Stimulated activated CD4-positive, alpha-beta T cell treated with anti-CD3 and anti-CD28 coated beads, Interleukin-12 subunit alpha, Interleukin-12 subunit beta, amount 100 ng/mL, for 4 hours (primary cell): ENCODE measurements at places on chromosomes 5 and 9.
A peak's percentile ranks its signal among the peaks of the same experiment; 100 is the strongest.

GRCh38 chr5:107135391-107135790, 535.3 kb downstream of the EFNA5 start:
- no peak for DNase-seq

GRCh38 chr9:6194934-6195333, 20.7 kb upstream of the IL33 start:
- DNase-seq: no peak

GRCh38 chr9:89839952-89840351, 235.1 kb downstream of the GADD45G start:
- no peak for DNase-seq

DNA sequence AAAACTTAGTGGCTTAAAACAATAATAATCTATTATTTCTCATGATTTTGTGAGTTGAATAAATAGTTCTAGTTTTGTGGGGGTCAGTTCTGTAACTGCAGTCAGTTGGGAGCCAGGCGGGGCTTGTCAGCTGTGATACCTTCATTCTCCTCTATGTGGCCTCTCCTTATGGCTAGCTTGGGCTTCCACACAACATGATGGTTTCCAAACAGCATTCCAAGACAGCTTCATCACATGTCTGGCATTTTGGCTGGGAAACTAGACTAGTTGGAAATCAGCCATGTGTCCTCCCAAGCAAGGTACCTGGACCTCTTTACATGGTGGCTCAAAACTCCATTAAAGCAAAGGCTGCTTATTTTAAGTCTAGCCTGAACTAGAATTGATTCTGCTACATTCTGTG, 61.4 kb upstream of the RANBP3L start:
- no peak for DNase-seq

- no peak for DNase-seq
Observed at GRCh38 chr5:17343675-17344074, 126.2 kb downstream of the BASP1 start.

GRCh38 chr5:143213851-143214363, 189.6 kb downstream of the NR3C1 start:
- DNase-seq: no peak

DNA sequence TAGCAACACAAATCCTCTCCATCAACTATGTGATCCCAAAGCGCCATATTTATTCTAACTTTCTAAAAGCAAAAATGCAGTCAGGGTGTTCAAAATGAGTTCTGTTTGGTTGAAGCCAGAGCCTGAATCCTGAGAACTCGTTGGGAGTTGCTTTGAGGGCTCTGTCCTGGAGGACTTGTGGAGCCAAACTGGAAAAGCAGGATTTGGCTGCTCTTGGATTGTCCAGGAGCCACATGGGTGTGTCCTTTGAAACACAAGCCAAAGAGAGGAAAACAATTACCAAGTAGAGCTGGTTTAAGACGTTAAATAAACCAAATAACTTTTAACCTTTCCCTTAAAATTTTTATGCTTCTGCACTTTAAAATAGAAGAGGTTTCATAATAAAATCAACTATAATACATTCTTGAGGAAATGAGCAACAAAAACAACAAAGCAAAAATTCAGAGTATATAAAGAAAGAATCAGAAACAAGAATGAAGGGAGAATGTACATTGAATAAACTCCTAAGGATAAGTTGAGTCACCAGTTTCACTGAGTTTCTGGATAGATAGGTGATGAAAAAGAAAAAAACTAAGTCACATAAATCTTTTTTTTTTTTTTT, 13.5 kb downstream of the C5orf46 start:
- DNase-seq: no peak

GRCh38 chr9:4301971-4302427, 2.1 kb upstream of the GLIS3 start:
- DNase-seq: no peak

DNA sequence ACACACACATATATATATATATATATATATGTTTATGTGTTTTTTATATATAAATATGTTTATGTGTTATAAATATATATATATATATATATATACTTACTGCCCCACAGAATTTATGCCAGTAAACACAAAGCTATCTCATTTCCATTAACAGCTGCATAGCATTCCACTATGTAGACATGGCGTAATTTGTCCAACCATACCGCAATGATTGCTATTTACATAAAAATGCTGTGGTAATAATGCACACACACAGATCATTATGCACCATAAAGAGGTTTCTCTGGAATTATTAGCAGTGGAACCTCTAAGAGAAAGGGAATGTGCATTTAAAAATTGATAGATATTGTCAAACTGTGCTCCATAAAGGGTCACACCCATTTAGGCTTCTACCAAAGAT, 150.1 kb downstream of the CEP120 start:
- no peak for DNase-seq

- DNase-seq: no peak
Observed at GRCh38 chr5:80207832-80208231, 48.0 kb downstream of the SERINC5 start.

GRCh38 chr5:98941131-98941883, 12.5 kb upstream of the CHD1 start:
- DNase-seq: no peak

DNA sequence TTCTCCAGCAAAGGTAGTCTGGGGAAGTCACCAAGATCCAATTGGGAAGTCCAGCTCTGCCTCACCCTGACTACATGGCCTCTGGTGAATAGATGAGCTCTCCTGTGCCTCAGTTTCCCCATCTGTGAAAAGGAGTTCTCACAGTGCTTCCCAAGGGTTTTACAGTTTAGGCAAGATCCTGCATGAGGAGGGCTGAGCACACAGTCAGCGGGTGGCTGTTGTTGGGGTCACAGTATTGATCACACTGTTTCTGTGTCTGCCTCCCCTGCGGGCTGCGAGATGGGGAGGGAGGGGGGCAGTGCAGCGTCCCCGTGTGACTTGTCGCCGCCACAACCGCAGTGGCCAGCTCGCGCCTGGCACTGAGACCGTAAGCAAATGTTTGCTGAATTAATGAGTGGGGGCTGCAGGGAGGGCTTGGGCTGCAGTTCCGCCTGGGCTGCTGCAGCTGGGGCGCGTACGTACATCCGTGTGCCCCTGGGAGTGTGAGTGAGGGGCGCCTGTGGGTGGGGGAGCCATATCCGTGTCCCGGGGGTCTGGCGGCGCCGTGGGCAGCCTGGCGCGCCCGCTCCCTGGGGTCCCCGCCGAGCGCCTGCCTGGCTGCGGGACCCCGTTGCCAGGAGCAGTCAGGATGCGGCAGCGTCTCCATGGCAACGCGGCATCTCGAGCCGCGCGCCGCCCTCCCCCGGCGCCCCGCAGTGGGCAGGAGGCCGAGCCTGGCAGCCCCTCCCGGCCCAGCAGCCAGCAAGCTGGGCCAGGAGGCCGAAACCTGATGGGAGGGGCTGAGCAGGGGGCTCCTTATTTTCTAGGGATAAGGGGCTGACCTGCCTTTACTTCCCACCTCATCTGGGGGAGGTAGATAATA, 31.4 kb upstream of the PSD2 start:
- DNase-seq: no peak

DNA sequence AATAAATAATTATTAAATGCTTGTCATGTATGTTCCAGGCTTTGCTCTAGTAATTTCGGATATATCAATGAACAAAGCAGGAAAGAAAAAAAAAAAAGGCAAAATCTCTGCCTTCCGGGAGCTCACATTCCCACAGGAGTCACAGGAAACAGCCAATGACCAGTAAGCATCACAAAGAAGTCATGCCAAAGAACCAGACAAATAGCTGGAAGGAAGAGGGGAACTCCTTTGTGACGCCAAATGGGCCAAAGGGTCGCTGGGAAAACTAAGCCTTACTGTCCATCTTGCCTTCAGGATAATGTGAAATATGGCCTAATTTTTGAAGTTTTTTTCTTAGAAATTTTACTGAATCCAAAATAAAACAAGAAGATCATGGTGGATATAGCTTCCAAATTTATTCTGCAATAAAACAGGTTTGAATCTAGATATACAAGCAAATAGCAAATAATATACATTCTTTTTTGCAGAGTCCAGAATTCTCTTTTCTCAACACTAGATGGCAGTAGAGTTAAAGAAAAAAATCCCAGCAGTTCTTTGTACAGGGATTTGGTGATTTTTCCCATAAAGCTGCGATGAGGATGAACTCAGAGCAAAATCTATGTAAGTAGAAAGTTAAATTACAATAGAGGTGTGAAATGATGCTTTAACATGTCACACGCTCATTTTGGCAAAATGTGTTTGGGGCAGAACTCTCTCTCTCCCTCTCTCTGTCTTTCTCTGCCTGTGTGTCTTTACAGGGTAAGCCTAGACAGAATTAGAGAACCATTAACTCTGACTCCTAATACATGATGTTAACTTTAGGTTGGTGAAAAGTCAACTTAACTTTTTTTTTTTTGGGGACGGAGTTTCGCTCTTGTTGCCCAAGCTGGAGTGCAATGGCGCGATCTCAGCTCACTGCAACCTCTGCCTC, 60.0 kb upstream of the TUT7 start:
- DNase-seq: no peak

- DNase-seq: no peak
Observed at GRCh38 chr5:106241409-106241808, 1429.3 kb downstream of the EFNA5 start.

- DNase-seq: peak; percentile 22
Observed at GRCh38 chr5:139668064-139668880, 20.1 kb downstream of the CXXC5 start.

DNA sequence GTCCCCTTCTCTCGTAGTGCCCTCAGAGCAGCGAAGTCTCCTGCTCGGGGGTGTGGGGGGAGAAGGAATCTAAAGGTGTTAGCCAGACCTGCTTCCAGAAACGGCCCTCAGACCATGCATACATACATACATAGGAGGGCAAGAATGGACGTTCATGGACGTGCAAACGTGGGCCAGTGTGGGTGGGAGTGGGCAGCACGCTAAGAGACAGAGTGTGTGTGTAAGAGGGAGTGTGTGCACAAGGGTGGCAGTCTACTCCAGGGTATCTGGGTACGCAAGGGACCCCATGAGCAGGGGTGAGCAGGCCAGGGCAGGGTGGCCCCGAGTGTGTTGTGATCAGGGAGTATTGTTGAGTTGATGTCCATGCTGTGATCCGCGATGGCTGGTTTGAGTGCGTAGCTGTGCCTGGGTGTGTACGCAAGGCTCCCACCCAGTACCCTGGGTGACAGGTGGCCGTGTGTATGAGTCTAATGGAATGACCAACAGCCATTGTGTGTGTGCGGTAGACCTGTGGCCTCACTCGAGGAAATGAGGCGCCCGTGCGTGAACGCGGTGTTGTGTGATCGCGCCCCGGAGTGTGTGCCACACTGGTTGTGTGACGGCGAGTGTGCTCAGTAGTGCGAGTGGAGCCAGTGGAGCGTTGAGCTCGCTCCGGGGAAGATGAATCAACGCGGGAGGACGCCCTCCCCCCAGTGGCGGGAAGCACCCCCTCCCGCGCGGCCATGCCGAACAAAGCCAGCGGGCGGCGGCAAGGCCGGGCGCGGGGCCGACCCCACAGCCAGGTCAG, 826 bp downstream of the GPRIN1 start:
- no peak for DNase-seq

DNA sequence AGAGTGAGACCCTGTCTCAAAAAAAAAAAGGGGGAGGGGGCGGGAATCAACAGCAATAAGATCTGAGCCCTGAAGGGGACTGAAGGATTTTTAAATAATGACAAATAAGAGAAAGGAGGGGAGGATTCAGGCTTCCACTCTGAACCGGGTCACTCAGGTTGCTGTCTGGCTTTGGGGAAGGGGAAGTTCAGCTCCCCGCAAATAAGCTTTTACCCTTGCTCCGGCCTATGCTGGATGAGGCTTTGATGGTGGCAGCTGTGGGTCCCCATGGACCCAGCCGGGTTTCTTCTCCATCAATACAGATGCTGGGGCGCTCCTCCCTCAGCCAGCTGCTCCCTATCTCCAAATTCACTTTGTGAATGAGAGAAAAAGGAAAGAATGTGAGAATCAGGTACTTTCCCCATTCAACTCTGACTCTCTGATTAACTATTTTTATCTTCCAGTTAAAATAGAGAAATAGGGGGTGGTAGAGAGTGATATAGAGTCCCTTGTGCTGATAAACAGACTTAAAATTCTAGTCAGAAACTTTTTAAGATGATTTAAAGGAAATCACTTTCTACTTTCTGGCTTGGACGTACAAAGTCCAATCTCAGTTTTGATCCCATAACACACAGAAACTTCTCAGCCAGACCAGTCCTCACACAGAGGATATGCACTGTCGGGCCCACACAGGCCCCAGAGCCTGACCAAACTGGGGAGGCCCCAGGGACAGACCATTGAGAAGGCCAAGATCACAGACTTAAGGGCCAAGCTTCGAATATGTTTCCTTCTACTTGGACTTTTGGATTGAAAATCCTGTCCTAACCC, 39.6 kb downstream of the C5orf15 start:
- DNase-seq: no peak

DNA sequence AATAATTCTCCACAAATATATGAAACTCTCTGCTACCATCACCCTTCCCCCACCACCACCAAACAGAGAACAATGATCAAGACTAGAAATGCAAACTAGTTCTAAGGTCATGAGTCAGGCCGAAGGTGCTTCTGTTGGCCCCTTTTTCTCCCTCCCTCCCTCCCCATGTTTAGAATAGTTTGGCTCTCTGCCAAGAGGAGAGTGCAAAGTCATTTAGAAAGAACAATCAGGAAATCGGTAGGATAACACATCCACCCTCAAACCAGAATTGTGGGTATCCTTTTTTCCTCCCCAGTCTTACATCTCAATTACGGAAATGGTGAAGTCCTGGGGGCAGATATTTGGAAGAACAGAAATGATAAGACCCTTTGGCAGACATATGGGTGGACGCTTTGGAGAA, 170.1 kb downstream of the SLF1 start:
- no peak for DNase-seq

DNA sequence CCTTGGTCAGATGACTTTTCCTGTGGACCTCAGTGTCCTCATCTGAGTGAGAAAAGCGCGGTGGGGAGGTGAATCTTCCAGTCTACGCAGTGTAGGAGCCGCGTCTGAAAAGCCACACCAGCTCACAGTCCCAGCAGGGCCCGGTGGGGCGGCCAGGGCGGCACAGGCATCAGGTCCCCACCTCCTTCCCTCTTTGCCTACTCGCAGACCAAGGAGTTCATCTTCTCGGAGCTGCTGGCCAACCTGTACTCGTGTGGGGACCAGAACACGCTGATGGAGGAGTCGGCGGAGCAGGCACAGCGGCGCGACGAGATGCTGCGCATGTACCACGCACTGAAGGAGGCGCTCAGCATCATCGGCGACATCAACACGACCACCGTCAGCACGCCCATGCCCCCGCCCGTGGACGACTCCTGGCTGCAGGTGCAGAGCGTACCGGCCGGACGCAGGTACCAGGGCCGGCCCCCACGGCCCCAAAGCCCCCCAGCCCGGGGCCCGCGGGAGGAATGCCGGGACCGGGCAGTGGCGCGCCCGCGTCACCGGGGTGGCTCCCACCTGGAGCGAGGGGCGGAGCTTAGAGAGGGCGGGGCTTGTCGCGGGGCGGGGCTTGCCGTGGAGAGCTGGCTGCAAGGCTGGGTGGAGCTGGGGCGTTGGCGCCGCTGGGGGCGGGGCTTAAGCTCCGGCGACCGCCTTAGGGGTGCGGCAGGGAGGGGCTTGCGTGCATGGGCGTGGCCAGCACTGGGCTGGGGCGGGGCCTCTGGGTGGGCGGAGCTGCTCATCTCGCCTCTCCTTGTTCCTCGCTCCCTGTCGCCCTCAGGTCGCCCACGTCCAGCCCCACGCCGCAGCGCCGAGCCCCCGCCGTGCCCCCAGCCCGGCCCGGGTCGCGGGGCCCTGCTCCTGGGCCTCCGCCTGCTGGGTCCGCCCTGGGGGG, 25.6 kb downstream of the GOLGA2 start:
- DNase-seq: peak; percentile 100
